ENCODE measurements at places on chromosomes 3 and 15.

GRCh38 chr3:106819440-106819839 lies 557.8 kb upstream of the CCDC54 start:
- DNase-seq, result no peak

- DNase-seq, result no peak
Measured at GRCh38 chr15:88262064-88262463, 5.5 kb upstream of the NTRK3 start.

DNA sequence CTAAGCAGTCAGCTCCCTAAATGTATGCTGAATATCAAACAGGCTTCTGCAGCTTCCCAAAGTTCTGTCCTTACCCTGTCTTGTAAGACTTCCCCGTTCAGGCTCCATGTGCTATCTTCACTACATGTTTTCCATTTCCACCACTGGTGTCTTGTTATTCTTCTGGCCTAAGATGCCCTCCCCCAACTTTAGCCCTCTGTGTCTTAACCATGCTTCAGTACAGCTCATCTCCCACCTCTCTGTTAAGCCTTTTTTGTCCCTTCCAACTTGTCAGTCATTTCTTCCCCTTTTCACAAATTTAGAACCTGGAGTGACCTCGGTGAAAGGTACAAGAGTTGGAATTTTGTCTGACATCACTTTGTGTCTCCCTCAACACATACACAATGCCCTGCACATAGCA lies 151.7 kb upstream of the TBL1XR1 start:
- DNase-seq, result no peak

GRCh38 chr3:132681421-132681820 lies 21.3 kb downstream of the UBA5 start:
- DNase-seq, result no peak

DNA sequence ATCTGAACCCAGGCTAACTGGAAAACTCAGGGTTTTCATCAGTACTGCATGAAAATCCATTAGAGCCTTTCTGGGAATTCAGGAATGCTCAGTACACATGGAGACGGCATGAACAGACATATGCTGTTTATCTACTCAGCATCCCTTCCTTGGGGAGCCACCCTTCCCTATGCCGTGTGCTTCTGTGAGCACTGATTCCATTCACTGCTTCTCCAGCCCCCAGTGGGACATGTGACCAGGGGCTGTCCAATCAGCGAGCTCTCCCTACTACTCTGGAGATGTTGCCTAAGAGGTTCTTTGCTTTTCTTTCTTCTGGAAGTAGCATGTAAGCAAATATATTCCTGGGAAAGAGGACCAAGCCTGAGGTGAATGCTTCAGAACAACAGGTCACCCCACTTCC lies 5.6 kb upstream of the PCOLCE2 start:
- DNase-seq, result no peak

GRCh38 chr3:46406788-46407611 lies at the start of the genes CCR5AS and CCRL2:
Gene CCR5AS, minus strand, starts transcription at chr3:46407066.
Gene CCRL2, plus strand, starts transcription at chr3:46407259. Its CDS starts 821 bp downstream, at chr3:46408080.
- DNase-seq, result peak; percentile 95

DNA sequence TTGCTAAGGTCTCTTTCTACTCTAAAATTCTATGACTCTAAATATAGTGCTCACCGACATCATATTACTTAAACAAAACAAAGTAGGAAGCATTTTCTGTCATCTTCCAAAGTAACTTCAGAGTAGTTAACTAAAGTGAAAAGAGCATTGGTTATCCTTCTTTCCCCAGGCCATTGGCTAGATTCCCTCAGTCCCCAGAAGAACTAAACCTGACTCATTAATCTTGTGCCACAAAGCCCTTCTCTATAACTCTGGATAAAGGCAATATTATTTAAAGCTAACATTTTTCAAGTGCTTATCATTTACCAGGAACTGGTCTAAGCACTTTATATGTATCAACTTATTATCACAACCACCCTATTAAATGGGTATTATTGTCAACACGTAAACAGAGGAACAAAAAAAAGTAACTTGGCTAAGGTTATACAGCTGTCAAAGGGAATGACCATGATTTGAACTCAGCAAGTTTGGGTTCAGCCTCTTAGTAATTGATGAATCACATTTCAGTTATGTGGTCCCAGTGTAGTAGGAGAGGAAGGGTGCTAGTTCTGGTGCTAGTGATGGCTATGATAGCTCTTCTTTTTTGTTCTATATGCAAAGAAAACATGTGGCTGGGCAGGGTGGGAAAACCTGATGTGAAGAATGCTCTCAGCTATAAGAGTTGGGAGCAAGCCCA lies 304.9 kb downstream of the FGF12 start:
- no peak for DNase-seq

GRCh38 chr15:35880896-35881295 lies 334.9 kb upstream of the DPH6 start:
- DNase-seq, result no peak

DNA sequence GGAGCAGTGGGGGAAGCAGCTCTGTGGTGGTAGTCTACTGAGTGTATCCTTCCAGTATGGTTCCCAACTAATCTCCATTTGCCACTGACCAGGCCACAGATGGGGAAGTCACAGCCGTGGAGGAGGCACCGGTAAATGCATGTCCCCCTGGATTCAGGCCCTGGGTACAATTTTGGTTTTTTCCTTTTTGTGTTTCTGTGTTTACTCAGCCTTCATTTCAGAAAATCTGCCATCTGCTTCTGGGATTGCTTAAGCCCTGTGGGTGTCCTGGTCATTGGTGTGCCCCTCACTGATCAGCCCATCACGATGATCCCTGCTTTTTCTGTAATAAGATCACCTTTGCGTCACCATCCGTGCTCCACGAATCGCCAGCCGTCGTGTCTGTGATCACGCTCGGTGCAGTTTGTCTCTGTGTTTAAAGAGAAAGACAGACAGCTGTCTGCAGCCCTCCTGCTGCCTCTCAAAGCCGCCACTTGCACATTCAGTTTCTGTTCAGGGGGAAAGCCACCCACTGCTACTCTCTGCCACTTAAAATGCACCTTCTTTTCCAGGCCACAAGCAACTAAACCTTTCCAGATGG lies 68.9 kb downstream of the DNASE1L3 start:
- no peak for DNase-seq

DNA sequence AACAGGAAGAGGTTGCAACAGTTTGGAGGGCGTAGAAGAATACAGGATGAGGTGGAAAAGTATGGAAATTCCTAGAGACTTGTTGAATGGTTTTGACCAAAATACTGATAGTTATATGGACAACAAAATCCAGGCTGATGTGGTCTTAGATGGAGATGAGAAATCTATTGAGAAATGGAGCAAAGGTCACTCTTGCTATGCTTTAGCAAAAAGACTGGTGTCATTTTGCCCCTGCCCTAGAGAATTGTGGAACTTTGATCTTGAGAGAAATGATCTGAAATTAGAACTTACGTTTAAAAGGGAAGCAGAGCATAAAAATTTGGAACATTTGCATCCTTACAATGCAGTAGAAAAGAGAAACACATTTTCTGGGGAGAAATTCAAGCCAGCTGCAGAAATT lies 686.9 kb upstream of the GBE1 start:
- no peak for DNase-seq

GRCh38 chr3:171339598-171339997 lies 120.6 kb downstream of the TNIK start:
- no peak for DNase-seq

DNA sequence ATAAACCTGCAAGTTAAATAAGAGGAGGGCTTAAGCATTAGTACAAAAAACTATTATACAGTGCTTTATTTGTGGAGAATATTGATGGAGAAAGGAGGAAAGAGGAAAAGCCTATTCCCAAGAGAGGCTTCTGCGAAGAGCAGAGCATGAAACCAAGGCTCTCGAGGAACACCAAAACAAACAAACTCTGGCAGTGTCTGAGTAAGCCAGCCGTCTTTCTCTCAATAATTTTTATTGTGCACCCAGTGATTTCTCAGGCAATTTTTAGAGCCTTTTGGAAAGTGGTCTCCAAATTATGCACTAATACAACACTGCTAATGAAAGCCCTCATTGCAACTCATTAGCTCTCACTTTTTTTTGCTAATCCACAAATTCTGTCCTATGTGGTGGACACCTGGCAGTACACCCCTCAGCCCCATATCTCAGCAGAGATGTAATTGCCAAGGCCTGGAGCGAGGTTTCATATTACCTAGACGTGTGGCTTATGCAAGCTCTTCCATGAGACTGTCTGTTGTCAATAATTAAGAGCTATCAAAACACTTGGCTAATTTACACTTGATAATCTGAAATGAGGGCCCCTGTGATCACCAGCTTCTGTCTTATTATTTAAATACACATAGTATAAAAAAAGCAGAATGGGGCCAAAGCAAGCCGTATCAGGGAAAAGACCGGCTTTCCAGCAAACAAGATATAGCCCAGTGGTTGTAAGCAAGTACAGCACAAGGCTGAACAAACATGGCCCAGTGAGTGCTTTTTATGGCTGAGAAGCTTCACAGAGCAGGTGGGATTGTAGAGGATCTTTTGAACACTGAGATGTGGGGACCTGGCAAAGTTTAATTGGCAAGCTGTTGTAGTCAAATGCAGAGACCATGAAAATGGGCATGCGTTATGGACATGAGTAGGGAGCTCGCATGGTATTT lies 216.9 kb downstream of the ROBO2 start:
- DNase-seq, result no peak

GRCh38 chr3:191030491-191030890 lies 168.0 kb upstream of the GMNC start:
- no peak for DNase-seq

DNA sequence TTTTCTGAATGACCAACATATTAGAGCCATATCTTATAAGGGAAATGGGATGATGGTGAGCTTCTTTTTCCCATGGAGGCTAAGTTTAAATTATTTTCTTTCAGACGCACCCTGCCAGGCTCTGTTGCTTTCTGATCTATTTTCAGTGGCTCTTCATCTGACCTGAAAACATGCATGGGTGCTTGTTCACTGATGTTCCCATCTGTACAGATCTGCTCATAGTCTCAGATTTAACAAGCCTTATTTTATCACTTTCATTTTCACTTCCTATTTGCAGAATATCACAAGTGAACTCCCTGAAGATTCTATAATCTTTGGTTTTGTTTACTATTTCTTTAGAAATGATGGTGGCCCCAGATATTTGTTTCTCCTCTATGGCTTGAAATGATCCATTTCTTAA lies 31.1 kb upstream of the SUCLG2 start:
- DNase-seq, result no peak

GRCh38 chr15:66008940-66009562 lies 139.8 kb downstream of the RAB11A start:
- DNase-seq, result no peak

GRCh38 chr15:99239545-99240198 lies 9.7 kb downstream of the TTC23 start:
- no peak for DNase-seq

DNA sequence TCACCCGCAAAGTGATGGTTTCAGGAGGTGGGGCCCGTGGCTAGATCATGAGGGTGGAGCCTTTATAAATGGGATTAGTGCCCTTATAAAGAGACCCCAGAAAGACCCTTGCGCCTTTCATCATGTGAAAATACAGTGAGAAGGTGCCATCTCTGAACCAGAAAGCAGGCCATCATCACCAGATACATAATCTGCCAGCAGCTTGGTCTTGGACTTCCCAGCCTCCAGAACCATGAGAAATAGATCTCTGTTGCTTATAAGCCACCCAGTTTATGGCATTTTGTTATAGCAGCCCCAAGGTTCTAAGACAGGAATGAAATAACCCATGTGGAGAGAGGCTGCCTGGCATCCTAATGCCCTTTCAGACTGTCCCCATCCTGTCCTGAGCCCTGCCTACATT lies 127.8 kb upstream of the SMAD3 start:
- DNase-seq, result no peak

- DNase-seq, result no peak
Measured at GRCh38 chr15:76667943-76668715, 237.0 kb downstream of the SCAPER start.

DNA sequence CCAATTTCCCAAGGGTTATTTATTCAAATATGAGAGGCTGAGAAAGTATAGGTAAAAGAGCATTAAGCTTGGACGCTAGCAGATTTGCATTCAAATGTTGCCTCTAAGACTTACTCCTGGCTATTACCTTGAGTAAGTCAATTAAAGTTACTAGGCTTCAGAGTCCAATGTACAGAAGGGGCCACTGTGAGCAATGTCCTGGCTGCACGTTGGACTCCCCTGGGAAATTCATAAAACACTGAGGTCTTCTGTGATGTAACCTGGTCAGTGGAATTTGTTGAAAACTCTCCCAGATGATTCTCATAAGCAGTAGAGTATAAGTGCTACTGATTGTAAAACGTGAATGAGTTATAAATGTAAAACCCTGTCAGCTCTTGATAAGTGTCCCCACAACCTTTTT lies 295.3 kb downstream of the NEK10 start:
- no peak for DNase-seq

GRCh38 chr15:57551715-57552677 lies 39.7 kb upstream of the MYZAP start:
- no peak for DNase-seq

- no peak for DNase-seq
Measured at GRCh38 chr15:50681467-50681866, 5.1 kb downstream of the TRPM7 start.

GRCh38 chr15:67444100-67444499 lies 76.8 kb upstream of the C15orf61 start:
- DNase-seq, result no peak

DNA sequence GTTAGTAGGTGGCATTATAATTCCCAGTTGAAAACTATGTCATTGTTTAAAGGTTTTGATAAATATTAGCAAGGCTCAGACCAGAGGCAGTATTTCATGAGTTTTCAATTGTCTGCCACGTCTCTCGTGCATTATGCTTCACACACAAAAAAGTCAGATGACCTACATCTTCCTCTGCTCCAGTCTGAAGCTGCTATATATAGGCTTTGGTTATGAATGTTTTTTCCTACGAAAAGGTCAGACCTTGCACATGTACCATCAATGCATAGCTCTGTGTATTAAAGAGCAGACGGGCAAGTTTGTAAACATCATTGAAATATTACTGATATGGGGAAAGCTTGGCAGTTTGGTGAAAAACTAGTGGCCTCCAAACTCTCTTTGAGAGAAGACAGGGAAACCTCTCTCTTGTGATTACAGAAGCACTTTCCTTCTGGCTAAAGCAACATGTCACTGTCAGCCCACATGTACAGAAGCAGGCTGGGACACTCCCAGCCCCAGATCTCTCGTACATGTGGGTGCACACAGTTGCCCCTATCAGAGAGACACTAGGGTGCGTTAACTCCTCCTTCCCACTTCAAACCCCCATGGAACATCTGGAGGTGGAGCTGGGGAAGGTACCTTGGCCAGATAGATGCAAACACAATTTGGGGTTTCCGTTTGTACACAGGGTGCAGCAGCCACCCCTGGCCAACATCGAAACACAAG lies 184.0 kb upstream of the BCL6 start:
- no peak for DNase-seq
